ENCODE measurements at places on chromosomes 3 and 15. TPM values are rescaled to one million over a fixed set of nuclear protein-coding genes. Genes with fewer than 3 reads are reported as not detected.
A peak's percentile ranks its signal among the peaks of the same experiment; 100 is the strongest.

PYGO1 gene
- total RNA-seq: not detected

IL5RA gene
- total RNA-seq: not detected

RARRES1 gene
- total RNA-seq: not detected

- no peak overlapping the region for H3K4me3 ChIP-seq
- no peak for DNase-seq
- H3K36me3 ChIP-seq: peaks cover 23% of the 10 kb centered on the region
- no peak overlapping the region for H3K27ac ChIP-seq
- H3K4me1 ChIP-seq: no peaks in the 10 kb centered on the region
Observed at GRCh38 chr15:36791844-36792571, 212.6 kb downstream of the CDIN1 start.

- H3K4me1 ChIP-seq: no peaks in the 10 kb centered on the region
- no peak overlapping the region for H3K27ac ChIP-seq
- H3K4me3 ChIP-seq: no peak overlapping the region
- DNase-seq: no peak
- no peaks in the 10 kb centered on the region for H3K27me3 ChIP-seq
- H3K36me3 ChIP-seq: no peaks in the 10 kb centered on the region
Observed at GRCh38 chr3:36011791-36012190, 368.5 kb upstream of the STAC start.

DNA sequence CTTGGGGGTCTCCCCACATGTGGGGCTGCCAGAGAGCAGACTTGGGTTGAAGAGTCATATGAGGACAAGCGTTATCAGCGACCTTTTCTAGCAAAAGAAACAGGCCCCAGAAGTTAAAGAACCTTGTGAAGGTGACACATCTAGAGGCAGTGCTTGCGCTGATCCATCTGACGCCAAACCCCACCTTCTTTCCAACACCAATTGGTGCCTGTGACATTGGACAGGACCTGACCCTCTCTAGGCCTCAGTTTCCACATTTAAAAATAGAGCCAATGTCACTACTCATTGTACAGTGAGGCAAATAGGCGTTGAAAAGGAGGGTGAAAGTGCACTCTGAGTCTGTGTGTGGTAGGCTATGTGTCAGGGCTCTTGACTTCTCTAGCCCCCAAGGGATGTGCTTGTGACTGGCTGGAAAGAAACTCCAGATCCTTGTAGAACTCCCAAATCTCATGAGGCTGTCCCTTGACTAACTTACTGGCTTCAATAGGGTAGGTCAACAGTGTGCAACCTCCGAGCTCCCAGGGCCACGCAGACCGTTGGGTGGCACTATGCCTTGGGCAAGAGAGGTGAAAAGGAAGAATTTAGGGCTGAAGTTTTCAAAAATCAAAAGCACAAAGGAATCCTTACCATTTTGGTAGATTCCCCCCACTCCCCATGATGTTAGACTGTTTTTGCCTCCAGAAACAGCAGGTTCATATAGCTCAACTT is 666 bp upstream of the FAM219B start:
- DNase-seq: peak; percentile 30
- no peaks in the 10 kb centered on the region for H3K27me3 ChIP-seq
- peaks cover 11% of the 10 kb centered on the region for H3K36me3 ChIP-seq

DNA sequence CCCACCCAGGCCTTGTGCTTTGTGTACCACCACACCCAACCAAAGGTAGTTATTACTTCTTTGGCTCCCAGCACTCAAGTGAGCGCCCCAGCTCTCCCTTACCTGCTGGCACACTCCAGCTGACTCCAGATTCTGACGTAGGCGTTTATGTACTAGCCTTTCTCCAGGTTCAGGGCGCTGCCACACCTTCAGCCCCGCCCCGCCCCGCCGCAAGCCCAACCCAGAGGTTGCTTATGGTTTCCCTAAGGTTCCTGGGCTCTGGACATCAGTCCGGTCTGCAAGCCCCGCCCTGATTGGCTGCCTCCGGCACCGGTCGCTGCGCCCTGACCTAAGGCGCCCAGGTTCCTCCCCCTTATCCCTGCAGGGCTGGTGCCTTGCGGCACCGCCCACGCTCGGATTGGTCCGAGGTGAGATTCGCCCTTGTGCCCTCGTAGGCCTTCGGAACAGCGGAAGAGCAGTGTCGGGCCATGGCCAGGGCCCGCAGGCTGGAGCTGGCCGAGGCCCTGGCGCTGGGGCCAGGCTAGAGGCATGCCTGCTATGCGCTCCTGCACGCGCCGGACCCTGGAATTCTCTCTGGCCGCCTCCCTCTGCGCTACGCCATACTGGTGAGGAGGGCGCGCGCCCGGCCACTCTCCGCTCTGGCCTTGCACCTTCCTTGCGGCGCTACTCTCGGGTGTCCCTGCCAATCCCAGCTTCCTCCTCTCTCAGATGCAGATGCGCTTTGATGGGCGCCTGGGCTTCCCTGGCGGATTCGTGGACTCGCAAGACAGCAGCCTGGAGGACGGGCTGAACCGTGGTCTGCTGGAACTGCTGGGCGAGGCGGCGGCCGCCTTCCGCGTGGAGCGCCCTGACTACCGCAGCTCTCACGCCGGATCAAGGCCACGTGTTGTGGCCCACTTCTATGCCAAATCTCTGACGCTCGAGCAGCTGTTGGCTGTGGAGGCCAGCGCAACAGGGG is 19.8 kb upstream of the NUDT16 start:
- no peaks in the 10 kb centered on the region for H3K36me3 ChIP-seq
- peak overlapping the region; percentile 49 for H3K4me3 ChIP-seq
- DNase-seq: peak; percentile 15
- peaks cover 13% of the 10 kb centered on the region for H3K4me1 ChIP-seq
- no peak overlapping the region for H3K27ac ChIP-seq

GRCh38 chr3:31092748-31093589 is 198.5 kb upstream of the GADL1 start:
- H3K4me3 ChIP-seq: no peak overlapping the region
- no peaks in the 10 kb centered on the region for H3K27me3 ChIP-seq
- H3K4me1 ChIP-seq: peaks cover 11% of the 10 kb centered on the region
- no peaks in the 10 kb centered on the region for H3K36me3 ChIP-seq

GHSR gene
- total RNA-seq: not detected

STXBP5L gene
- not detected for total RNA-seq

IGDCC3 gene
- not detected for total RNA-seq

- H3K27ac ChIP-seq: no peak overlapping the region
- no peaks in the 10 kb centered on the region for H3K27me3 ChIP-seq
- no peak for DNase-seq
- no peak overlapping the region for H3K4me3 ChIP-seq
- no peaks in the 10 kb centered on the region for H3K36me3 ChIP-seq
Observed at GRCh38 chr3:191549357-191549756, 88.4 kb downstream of the PYDC2 start.

RARB gene
- total RNA-seq: not detected

CYP8B1 gene
- total RNA-seq: not detected

GRCh38 chr15:67999320-68000100 is 54.6 kb upstream of the PIAS1 start:
- H3K4me1 ChIP-seq: no peaks in the 10 kb centered on the region
- no peak overlapping the region for H3K27ac ChIP-seq
- no peaks in the 10 kb centered on the region for H3K27me3 ChIP-seq
- DNase-seq: no peak
- no peaks in the 10 kb centered on the region for H3K36me3 ChIP-seq

GRCh38 chr3:53190659-53191058 is 29.6 kb downstream of the PRKCD start:
- H3K4me3 ChIP-seq: no peak overlapping the region
- peaks cover 3% of the 10 kb centered on the region for H3K4me1 ChIP-seq
- no peak overlapping the region for H3K27ac ChIP-seq
- no peaks in the 10 kb centered on the region for H3K27me3 ChIP-seq

INSYN1 gene
- not detected for total RNA-seq

GRCh38 chr3:12506201-12506709 is 22.0 kb downstream of the TSEN2 start:
- DNase-seq: no peak
- H3K27me3 ChIP-seq: no peaks in the 10 kb centered on the region
- no peak overlapping the region for H3K27ac ChIP-seq
- no peak overlapping the region for H3K4me3 ChIP-seq

FSTL1 gene
- 0.40 TPM for total RNA-seq

Measured in activated naive CD4-positive, alpha-beta T cell treated with anti-CD3 and anti-CD28 coated beads for 36 hours (primary cell).